Fibroblast of skin of abdomen (primary cell): ENCODE measurements at places on chromosomes 4 and X.

DNA sequence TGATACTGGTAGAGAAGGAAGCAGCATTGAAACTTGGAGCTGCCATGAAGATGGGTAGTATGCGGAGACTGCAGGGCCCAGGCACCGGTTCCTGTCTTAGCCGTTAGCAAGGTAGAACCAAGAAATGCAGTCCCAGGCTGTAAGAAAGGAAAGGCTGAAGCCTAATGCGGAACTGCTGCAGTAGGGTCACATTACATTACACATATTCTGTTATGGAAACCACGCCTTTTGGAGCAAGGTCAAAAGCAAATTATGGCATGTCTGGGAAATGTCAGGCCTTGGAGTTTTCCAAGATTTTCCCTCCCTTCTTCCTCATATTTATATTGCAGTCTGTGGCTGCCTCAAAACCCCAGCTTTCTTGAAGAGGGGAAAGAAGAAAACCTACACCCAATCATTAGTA lies 204.8 kb upstream of the RASGEF1B start:
- DNase-seq: peak; percentile 12

GRCh38 chrX:134706138-134706537 lies 47.9 kb upstream of the PLAC1 start:
- no peak for DNase-seq

DNA sequence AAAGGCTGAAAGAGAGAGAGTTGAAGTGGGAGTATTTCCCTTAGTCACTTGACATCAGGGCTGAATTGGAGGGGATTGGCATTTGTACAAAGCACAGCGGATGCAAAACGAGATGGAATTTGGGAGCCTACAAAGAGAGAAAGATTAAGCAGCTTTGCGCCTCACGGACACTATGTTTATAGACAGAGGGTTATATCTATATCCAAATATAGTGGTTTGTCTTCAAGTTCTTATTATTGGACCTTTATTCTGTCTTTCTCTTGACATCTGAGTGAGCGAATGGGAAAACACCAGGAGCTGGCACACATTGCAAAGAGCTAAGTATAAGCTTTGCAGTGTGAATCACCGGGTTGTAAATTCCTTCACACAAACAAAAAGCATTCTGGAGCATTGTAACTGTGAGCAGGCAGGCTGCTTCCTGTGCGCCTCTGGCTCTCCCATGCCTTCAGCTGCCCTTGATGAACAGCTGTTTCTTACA lies 500.2 kb downstream of the STIM2 start:
- peak; percentile 49 for DNase-seq

DNA sequence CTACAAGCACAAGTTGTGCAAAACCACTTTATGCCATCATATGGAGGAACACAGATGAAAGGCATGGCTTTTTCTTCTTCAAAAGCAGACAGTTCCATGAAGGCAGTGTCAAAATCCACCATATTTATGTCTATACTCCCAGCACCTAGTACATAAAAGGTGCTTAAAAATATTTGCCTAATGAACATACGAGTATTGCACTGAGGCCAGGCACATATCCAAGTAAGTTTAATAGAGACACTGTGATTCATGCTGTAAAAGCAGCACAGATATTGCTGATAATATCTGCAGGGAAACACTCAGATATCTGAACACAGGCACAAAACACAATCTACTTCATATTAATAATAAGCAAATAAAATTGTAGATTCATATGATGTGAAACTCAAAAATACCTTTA lies 48.1 kb upstream of the CXCL8 start:
- DNase-seq: no peak

DNA sequence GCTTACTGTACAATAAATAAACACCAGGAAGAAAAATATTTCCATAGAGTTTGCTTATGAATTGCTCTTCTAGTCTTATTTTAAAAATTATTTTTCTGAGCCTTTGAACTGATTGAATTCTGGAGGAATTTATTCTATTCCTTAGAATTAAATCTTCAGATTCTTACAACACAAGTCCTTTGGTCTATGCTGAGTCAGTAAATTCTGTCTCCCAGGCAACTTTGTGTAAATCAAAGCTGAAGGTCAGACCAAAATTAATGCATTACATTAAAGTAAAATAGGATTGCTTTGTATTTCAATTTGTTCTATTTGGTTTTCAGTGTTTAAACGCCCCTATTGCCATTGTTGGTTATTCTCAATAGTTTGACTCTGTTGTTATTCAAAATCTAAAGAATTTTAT lies 26.8 kb upstream of the STPG2 start:
- no peak for DNase-seq

- DNase-seq: no peak
These were observed 2.5 kb downstream of the FGFR3 start for GRCh38 chr4:1795299-1796195.

- DNase-seq: no peak
These were observed 106.4 kb downstream of the TMEM131L start for GRCh38 chr4:153572609-153573008.

DNA sequence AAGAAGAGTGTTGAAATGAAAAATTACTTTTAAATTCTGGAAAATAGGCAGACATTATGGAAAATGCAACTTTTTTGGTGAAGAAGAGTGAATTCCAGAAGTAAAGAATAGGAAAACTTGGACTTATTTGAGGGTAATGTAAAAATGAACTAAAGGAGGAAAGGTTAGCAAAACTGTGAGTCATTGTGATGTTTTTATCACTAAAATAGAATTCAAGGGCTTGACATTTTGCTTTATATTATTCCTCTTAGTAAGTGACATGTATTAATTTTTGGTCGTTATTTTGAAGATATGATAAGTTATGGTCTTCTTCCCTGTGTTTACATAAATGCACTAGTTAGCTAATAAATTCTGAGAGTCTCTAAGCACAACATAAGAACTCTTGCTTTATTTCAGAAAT lies 390.9 kb downstream of the FAT4 start:
- DNase-seq: no peak

GRCh38 chr4:174593701-174594100 lies 71.4 kb upstream of the HPGD start:
- DNase-seq: no peak

DNA sequence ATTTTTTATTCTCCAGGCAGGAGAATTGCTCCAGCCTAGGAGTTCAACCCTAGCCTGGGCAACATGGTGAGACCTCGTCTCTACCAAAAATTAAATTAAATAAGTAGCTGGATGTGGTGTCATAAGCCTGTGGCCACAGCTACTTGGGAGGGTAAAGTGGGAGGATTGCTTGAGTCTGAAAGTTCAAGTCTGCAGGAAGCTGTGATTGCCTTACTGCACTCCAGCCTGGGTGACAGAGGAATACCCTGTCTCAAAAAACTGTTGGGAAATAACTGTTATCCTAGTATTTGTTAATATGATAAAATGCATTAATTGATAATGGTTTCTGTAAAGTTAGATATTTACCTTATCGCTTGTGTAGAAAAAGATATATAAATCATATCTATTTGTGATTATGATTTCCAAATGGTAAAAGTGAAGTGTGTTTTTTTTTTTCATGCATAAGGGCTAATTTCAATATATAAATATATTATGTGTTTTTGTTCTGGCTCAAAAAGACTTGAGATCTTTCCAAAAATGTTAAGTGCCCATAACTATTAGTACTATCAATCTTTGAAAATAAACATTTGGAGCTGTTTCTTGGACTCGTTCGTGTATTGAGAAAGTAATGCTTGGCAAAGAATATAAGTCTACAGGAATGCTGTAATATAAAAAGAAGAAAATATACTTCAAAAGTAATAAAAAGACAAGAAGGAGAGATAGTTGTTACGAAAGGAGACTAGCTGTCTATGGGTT lies 396.6 kb downstream of the ADGRL3 start:
- DNase-seq: no peak

- no peak for DNase-seq
These were observed 72.5 kb downstream of the GNL3L start for GRCh38 chrX:54602563-54602962.

- no peak for DNase-seq
These were observed 9.0 kb downstream of the CTBP1 start for GRCh38 chr4:1239950-1240307.

DNA sequence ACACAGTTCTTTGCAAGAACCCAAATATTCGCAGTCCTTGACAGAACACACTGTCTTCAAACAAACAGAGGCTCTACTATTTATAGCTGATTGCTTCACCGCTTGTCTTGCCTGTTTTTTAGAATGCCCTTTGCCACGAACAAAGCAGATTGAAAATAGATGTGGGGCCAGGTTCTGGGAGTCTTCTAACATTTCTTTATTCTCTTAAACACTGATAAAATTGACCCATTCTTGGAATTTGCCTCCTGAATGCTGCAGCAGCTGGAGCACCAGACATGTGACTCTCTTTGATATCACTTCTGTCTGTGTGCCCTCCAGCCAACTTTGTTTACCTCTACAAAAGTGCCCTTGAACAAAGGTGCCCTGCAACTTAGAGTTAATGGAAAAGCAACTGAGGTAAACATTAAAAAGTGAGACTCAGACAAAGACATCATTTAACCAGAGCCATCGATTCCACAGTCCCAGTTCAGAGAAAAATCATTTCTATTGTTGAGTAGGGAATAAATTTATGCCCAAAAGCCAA lies 64.2 kb upstream of the SPP1 start:
- no peak for DNase-seq

GRCh38 chrX:21490341-21490740 lies 116.1 kb downstream of the CNKSR2 start:
- no peak for DNase-seq

DNA sequence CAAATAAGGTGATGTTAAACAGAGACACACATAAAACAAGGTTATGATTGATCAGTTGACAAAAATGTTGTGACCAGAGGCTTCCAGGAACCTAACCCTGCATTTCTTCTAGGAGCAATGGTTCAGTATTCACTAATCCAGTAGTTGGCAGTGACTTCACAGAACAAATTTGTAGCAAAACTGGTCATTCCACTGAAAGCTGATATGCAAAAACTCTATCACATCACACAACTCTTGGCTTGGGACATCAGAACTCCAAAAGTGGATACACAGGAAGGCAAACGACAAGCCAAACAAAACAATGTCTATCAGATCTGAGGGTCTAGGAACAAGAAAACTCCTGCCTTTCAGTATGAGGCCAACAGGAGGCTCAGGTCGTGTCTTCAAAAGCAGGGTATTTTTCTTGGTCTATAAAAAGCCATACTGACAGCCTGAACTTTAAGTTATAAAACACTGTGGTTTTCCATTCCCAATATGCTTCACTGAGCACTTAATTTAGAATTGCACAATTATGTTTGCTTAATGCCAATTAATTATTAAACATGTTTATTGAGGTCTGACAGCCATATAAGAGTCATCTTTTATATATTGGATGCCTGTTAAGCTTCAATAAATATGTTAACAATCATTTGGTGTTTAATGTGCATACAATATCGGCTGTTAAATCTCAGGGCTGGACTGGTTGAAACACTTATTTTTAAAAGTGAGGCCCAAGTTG lies 45.6 kb downstream of the SOD3 start:
- no peak for DNase-seq

GRCh38 chrX:15468036-15468435 lies 25.1 kb downstream of the PIR start:
- DNase-seq: peak; percentile 55

- DNase-seq: no peak
These were observed 906.8 kb upstream of the NDST4 start for GRCh38 chr4:116020141-116020722.

DNA sequence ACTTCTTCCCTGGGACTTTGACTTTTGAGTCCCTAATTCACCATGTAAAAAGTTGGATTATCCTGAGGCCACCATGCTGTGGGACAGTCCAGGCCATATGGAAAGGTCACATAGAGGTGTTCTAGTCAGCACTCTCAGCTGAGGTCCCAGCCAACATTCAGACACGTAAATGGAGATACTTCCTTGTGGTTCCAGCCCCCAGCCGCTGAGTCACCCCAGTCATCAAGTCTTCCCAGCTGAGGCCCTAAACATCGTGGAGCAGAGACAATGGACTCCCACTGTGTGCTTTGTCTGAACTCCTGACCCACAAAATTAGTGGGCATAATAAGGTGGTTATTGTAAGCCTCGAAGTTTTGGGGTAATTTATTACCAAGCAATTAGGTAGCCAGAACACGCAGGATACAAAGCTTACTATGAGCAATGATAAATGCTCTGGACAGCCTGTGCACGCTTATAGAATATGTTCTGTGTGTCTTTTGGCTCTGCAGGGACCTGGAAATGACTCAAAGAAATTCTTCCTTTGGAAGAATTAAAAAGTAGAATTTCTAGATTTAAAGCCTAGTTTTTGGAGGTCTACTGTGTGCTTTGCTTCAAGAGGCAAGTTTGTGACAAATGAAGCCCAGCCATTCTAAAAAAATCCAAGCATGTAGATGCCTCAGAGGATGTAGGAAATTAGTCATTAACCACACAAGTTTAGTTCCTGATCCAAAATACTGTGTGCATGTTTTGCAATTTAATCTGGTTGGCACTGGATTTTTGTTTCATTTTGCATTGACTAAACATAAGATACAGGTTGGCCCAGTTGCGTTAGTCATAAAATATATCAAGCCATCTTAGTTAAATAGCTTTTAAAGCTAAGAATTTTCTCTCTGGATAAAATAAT lies 33.2 kb upstream of the SLC9A7 start:
- DNase-seq: peak; percentile 93

- DNase-seq: no peak
These were observed 733.7 kb upstream of the PABPC4L start for GRCh38 chr4:134935320-134935719.

DNA sequence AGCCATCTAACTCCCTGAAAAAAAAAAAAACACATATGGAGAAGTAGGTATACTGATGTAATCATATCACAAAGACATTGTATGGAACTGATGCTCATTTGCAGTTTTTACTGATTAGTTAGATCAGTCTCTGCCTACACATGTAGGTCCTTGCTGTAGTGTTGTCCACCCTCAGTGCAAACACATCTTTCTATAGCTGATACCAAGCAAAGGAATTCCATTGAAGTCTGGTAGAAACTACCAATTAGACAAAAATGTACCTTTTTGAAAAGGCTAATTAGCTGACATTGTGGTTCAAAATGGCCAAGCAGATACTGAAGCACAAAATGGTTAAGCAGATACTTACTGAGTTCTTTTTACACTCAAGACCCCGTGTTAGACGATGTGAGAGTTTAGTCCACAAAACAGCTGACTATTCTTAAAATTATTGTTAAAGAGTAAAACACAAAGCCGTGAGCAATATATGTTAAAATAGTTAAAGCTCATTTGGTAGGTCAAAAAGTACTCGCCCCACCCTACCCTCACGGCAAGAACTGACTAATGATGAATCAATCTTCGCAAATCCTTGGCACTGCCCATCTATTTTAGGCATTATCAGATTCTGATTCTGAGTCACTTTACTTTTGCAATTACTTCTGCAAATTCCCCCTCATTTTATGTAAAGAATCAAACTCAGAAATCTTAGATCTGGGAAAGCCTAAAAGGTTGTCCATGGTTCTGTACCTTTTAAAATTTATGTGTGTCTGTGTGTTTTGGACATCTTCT lies 40.4 kb downstream of the COL4A6 start:
- DNase-seq: peak; percentile 0

DNA sequence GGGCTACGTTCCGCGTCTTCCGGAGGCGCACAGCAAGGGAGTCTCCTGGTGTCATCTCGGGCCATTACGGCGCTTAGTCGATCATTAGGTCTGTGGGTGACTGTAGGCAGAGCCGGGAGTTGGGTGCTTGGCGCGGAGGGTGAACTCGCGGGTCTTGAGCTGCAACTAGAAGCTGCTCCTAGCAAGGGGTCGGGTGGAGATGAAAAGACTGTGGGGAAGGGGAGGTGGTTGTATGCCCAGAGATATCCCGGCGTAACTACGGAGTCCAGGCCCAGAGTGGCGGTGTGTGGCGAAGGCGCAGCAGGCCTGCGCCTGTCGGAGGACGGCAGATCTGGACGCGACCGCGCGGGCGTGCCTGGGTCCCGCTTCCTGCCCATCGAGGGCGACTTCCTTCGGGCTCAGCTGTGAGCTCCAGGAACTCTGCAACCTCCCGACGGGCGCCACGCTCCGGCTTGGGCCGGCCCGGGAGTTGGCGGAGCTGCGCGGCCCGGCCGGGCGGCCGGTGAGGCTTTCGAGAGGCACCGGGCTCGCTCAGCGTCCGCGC lies 2.7 kb upstream of the NKX3-2 start:
- DNase-seq: no peak
